ENCODE measurements at places on chromosomes 1 and 21. TPM values are rescaled to one million over a fixed set of nuclear protein-coding genes. Genes with fewer than 3 reads are reported as not detected.
A peak's percentile ranks its signal among the peaks of the same experiment; 100 is the strongest.

S100A1 gene
- 17.9 TPM for total RNA-seq

C1QC gene
- 311 TPM for total RNA-seq

DYNLT5 gene
- total RNA-seq: 3.1 TPM

SYT6 gene
- total RNA-seq: not detected

CFAP107 gene
- total RNA-seq: not detected

CELA2B gene
- total RNA-seq: not detected

DNA sequence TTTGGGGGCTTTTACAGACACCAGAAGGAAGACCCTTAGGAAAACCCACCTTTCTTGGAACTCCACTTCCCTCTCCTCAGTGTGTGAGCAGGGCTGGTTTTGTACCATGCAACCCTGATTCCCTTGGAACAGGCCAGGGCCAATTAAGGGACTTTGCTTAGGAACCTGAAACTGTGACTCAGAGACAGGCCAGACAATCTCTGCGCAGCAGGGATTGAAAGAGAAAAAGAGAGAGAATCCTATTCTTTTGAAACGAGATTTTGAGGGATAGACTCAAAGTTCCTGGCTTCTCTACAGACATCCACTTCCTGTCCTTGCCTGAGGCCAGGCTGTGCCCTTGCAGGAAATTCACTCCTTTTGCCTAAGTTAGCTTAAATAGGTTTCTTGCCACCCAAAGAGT, 23.1 kb upstream of the C1orf198 start:
- no peak overlapping the region for H3K27ac ChIP-seq
- H3K4me3 ChIP-seq: no peak overlapping the region
- H3K27me3 ChIP-seq: no peaks in the 10 kb centered on the region
- no peak for DNase-seq
- H3K4me1 ChIP-seq: no peaks in the 10 kb centered on the region

- H3K36me3 ChIP-seq: no peaks in the 10 kb centered on the region
- H3K4me1 ChIP-seq: no peaks in the 10 kb centered on the region
- DNase-seq: no peak
- no peak overlapping the region for H3K4me3 ChIP-seq
- H3K27me3 ChIP-seq: no peaks in the 10 kb centered on the region
These were observed 26.1 kb downstream of the CACNA1S start for GRCh38 chr1:201085902-201086735.

DNA sequence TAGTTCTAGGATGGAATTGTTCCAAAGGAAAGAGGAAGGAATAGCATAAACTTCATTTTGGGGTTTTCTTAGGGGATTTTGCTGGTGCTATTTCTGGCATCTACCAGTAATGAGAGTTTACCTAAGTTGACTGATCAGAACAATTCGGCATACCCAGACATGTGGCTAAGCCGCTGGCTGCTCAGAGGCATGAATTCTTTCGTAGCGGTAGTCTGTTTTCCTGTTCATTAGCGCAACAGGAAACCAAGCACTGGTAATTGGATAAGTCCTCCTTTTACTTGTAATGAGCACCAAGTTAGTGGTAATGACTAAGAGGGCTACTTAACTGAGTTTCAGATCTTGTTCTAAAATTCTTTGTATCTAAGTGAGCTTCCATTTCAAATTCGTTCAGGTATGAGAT, 38.6 kb downstream of the C21orf91 start:
- H3K27me3 ChIP-seq: no peaks in the 10 kb centered on the region
- H3K36me3 ChIP-seq: no peaks in the 10 kb centered on the region
- no peak for DNase-seq
- no peak overlapping the region for H3K4me3 ChIP-seq

DNA sequence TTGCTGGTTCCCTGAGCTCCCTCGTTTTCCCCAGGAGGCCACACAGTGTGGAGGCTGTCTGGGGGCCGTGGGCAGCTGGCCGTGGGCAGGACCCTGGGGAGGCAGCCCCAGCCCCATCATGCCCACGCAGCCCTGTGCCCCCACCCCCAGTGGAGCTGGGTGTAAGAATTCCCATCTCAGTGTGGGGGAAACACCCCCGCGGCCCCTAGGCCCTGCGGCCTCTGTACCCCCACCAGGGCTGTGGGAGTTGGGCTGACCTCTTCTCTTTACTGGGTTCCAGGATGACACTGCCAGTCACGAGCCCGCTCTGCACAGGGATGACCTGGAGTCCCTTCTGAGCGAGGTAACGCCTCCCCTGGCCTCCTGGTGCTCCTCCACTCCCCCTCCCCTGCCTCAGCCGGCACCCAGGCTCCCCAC, 3.7 kb upstream of the PFKL start:
- DNase-seq: no peak
- H3K4me3 ChIP-seq: no peak overlapping the region
- no peak overlapping the region for H3K27ac ChIP-seq
- no peaks in the 10 kb centered on the region for H3K36me3 ChIP-seq
- peaks cover 51% of the 10 kb centered on the region for H3K27me3 ChIP-seq
- peaks cover 44% of the 10 kb centered on the region for H3K4me1 ChIP-seq

GRCh38 chr1:48616710-48617109, 144.7 kb upstream of the SPATA6 start:
- no peak overlapping the region for H3K27ac ChIP-seq
- H3K36me3 ChIP-seq: no peaks in the 10 kb centered on the region
- no peaks in the 10 kb centered on the region for H3K27me3 ChIP-seq
- peaks cover 3% of the 10 kb centered on the region for H3K4me1 ChIP-seq
- H3K4me3 ChIP-seq: no peak overlapping the region
- no peak for DNase-seq

GRCh38 chr1:226021401-226021800, 22.3 kb upstream of the SDE2 start:
- H3K36me3 ChIP-seq: no peaks in the 10 kb centered on the region
- H3K27me3 ChIP-seq: no peaks in the 10 kb centered on the region
- DNase-seq: no peak
- no peak overlapping the region for H3K27ac ChIP-seq

GRCh38 chr1:202416641-202417040, 68.1 kb downstream of the PPP1R12B start:
- H3K27me3 ChIP-seq: no peaks in the 10 kb centered on the region
- peaks cover 18% of the 10 kb centered on the region for H3K4me1 ChIP-seq
- no peak overlapping the region for H3K4me3 ChIP-seq
- DNase-seq: no peak
- H3K27ac ChIP-seq: no peak overlapping the region
- no peaks in the 10 kb centered on the region for H3K36me3 ChIP-seq

DNA sequence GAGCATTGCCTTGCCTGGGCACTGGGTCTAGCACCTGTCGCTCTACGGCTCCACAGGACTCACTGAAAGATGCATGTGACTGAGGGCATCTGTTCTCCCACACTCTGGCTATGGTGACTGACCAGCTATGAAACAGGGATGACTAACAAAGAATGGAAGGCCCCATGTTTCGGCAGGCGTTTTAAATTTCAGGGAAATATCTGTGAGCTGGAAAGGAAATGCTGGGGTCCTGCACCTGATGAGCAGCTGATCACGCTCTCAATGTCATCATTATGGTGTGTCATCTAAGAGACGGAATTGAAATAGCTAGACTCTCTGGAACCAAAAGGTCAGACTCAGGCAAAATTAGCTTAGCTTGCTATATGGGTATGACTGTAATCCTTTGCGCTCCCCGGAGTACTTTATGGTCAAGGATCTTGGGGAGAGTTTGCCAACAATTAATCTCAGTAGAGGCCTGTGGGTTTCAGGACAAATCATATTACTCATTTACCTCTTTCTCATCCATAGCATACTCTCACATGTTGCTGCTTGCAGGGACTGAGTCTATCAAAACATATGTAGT, 24.5 kb upstream of the PALMD start:
- DNase-seq: no peak
- H3K36me3 ChIP-seq: no peaks in the 10 kb centered on the region
- peaks cover 21% of the 10 kb centered on the region for H3K4me1 ChIP-seq
- H3K27me3 ChIP-seq: no peaks in the 10 kb centered on the region
- H3K27ac ChIP-seq: no peak overlapping the region

DNA sequence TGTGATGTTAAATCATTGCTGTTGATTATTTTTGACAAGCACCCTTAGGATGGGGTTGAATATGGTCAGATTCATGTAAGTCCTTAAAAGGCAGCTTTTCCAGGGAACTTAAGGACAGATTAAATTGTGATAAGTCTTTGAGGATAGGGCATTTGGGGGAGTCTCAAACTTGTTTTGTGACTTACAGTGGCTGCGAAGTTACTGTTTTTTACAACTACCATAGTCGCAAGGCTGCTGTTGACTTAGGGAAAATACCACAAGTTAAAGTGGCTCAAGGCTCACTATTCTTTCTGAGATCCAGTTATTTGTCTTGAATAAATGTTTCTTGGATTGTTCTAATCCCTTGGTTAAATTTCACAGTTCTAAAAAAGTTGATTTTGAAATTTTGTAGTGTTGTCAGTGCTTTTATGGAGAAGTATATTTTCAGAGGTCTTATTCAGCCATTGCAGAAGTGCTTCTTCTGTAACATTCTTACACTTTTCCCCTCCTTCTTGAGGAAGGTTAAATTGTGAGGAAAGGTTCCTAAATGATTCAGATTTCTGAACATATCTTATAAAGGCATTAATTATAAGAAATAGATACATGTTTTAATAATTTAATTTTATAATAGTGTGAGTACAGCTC, 47.0 kb upstream of the MPC2 start:
- H3K36me3 ChIP-seq: no peaks in the 10 kb centered on the region
- H3K4me1 ChIP-seq: no peaks in the 10 kb centered on the region
- H3K27me3 ChIP-seq: no peaks in the 10 kb centered on the region
- no peak for DNase-seq

GRCh38 chr1:203629016-203629506, 2.4 kb downstream of the ATP2B4 start:
- H3K36me3 ChIP-seq: no peaks in the 10 kb centered on the region
- peak overlapping the region; percentile 92 for H3K27ac ChIP-seq
- peak overlapping the region; percentile 80 for H3K4me3 ChIP-seq
- H3K4me1 ChIP-seq: peaks cover 70% of the 10 kb centered on the region
- no peak for DNase-seq

DNA sequence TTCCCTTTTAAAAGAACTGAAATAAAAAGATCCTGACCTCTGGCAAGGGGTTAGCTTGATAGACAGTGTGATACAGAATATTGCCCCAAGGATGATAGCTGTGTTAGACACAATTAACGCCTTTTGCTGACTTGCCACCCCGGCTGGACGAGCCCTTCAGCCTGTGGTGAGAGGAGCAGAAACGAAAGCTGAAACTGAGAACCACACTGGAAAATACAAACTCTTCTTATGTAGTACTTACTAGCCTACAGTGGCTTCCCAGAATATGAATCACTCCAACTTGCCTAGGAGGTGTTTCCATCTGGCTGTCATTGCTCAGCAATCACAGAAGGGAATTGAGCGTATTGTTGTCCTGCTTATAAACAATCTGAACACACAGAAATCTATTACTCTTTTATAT, 22.9 kb downstream of the SAMSN1 start:
- no peak overlapping the region for H3K27ac ChIP-seq
- peaks cover 13% of the 10 kb centered on the region for H3K4me1 ChIP-seq
- no peaks in the 10 kb centered on the region for H3K36me3 ChIP-seq
- no peak overlapping the region for H3K4me3 ChIP-seq

DNA sequence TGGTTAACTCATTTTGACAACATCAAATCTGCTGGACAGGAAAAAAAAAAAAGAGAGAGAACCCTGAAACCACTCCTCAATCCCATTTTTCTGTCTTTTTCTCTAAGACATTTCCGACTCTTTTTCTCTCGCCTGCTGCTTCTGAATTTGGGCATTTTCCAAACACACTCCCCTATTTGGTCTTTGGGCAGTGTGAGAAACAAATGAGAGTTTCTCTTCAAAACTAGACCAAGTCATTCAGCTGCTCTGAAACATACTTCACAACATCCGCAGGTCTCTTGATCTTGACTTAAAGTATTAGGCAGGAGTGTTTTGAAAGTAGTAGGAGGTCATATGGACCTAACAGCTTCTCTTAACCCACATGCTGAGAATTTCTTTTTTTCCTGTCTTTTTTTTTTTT, 364.8 kb upstream of the ESRRG start:
- peaks cover 39% of the 10 kb centered on the region for H3K4me1 ChIP-seq
- peak overlapping the region; percentile 85 for H3K27ac ChIP-seq
- H3K36me3 ChIP-seq: no peaks in the 10 kb centered on the region
- DNase-seq: peak; percentile 53
- peak overlapping the region; percentile 13 for H3K4me3 ChIP-seq

Data from esophagus muscularis mucosa (tissue), 4 donors.